ENCODE measurements at places on chromosomes 3 and 15.

GRCh38 chr3:96836153-96836915 lies 21.9 kb downstream of the EPHA6 start:
- DNase-seq, result no peak

GRCh38 chr3:87121856-87122255 lies 105.3 kb upstream of the CHMP2B start:
- DNase-seq, result no peak

DNA sequence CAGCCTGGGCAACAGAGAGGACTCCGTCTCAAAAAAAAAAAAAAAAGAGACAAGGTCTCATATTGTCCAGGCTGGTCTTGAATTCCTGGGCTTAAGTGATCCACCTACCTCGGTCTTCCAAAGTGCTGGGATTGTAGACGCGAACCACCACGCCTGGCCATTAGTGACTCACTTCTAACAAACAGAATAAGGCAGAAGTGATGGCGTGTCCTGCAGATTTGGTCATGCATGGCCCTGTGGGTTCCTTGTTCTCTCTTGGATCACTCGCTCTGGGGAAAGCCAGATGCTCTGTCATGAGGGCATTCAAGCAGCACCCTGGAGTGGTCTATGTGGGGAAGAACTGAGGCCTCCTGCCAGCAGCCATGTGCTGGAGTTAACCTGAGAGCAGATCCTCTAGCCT lies 27.4 kb upstream of the TJP1 start:
- DNase-seq, result no peak

DNA sequence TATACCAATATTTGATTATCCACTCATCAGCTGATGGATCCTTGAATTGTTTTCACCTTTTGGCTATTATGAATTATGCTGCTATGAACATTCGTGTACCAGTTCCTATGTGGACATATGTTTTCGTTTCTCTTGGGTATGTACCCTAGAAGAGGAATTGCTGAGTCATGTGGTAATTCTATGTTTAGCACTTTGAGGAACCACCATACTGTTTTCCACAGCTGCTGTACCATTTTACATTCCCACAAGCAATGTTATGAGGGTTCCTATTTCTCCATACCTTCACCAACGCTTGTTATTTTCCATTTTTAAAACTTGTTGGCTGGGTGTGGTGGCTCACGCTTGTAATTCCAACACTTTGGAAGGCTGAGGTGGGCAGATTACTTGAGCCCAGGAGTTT lies 62.9 kb downstream of the RPLP1 start:
- no peak for DNase-seq

DNA sequence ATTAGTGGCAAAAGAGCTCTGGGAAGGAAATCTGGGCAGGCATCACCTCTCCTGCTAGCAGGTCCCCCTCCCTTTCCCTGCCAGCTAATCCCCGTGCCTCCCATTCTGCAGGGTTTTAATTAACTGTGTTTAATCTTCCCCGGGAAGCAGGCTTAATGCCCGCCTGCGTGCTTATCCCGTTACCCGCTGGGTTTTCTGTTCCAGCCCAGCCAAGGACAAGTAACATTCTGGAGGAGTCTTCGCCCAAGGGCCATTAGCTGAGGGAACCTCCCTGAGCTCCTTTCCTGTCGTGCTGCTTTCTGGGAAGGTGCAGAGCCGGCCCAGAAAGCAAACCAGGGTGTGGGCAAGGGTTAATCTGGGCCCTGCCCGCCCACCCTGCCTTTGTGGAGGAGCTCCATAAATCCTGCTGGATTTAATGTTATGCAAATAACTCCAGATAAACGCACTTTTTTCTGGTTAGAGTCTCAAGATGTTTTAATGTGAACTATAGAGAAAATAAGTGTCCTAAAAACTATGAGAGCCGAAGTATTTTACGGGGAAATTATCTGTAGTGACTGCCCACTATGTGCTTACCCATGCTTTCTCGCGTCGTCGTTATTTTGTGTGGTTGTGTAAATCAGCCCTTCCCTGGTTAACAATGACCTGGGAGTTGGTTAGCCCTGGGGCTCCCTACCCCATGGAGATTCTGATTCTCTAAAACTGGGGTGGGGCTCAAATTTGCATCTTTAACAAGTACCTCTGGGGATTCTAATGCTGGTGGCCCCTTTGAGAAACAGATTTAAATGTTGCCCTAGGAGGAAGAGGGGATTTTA lies 25.9 kb downstream of the TRIM71 start:
- no peak for DNase-seq

DNA sequence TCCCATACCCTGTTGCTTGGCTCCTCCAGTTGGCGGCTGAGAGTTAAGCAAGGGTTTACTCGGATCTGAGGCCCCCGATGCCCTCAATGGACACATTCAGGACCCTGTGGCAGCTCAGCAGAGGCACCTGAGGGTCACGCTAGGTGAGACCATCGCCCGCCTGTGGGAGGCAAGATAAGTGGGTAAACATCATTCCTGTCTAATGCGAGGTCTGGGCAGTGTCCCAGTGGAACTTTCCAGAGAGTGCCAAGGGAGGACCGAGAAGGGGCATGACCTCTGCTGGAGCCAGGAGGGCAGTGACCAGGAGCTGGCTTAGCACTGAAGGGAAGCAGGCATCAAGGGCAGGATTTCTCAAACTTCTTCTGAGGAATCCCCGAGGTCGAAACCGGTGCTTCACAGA lies 65.4 kb upstream of the SEC61A1 start:
- no peak for DNase-seq

GRCh38 chr3:20511863-20512505 lies 326.0 kb upstream of the SGO1 start:
- DNase-seq, result no peak

GRCh38 chr3:15496341-15496664 lies 25.2 kb downstream of the COLQ start:
- DNase-seq, result no peak

GRCh38 chr3:160477750-160478149 lies 28.2 kb upstream of the TRIM59 start:
- DNase-seq, result no peak

- DNase-seq, result no peak
These were observed 9.5 kb downstream of the EDEM1 start for GRCh38 chr3:5197022-5197421.

DNA sequence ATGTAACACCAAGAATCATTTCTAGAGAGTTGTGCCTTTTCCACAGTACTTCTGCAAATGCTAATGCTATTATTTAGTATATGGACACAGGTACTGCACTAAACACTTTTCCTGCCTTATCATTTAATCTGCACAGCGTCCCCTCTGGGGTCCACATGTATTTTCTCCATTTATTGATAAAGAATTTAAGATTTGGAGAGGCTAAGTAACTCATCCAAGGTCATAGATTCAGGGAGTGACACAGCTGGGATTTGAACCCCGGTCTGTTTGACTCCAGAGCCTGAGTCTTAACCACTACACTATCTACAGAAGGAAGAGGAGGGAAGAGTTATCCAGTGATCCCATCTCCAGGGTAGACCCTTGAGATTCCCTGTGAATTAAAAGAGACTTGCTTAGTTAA lies 24.9 kb upstream of the TPRG1 start:
- no peak for DNase-seq

DNA sequence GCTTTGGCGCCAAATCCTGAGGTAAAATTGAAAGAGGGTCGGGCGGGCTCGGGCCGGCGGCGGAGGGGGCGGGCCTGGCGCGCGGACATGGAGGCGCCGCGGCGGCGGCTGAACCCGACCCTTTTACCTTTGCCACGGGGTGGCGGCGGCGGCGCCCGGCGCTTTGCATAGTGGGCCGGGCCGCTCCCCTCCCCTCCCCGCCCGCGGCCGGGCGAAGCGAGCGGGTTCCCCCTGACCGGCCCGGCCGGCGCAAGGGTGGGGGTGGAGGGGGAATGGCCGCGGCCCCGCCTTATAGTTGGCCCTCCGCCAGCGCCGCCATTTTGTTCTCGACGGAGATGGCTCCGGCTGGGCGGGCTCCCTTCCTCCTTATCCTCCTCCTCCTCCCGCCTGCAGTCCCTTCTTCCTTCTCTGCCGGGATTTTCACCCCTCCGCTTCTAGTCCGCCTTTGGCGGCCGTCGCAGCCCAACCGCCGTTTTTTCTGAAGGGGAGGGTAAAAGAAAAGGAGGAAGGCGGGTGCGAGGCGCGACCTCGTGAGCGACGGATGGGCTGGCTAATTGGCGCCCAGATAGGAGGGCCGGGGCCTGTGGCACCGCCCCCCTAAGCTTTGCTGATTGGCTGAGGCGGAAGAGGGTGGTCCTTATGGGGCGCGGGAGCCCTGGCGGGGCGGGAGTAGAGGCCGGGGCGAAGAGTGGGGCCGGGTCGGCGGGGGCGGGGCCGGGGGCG lies 664 bp downstream of the NR2C2 start:
- DNase-seq, result peak; percentile 89

GRCh38 chr15:41941644-41942415 lies 30.5 kb downstream of the EHD4 start:
- DNase-seq, result no peak

DNA sequence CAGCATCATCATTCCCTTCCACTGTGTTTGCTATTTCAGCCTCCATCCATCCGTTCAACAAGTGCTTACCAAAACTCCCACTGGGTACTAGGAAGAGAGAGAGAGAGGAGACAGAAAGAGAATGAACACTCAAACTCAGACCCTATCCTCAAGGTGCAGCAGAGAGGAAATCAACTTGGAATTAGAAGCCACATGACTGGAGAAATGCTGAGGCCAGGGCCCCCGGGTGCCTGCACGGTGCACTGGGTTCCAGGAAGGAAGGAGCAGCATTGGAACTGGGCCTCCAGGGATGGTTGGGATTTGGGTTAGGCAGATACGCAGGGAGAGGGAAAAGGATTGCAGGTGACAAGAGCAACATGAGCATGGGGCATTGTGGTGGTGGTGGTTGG lies 30.0 kb downstream of the CORO2B start:
- no peak for DNase-seq
